Hypothalamus (tissue), 51 donors: ENCODE measurements at places on chromosomes 16 and 17.

DNA sequence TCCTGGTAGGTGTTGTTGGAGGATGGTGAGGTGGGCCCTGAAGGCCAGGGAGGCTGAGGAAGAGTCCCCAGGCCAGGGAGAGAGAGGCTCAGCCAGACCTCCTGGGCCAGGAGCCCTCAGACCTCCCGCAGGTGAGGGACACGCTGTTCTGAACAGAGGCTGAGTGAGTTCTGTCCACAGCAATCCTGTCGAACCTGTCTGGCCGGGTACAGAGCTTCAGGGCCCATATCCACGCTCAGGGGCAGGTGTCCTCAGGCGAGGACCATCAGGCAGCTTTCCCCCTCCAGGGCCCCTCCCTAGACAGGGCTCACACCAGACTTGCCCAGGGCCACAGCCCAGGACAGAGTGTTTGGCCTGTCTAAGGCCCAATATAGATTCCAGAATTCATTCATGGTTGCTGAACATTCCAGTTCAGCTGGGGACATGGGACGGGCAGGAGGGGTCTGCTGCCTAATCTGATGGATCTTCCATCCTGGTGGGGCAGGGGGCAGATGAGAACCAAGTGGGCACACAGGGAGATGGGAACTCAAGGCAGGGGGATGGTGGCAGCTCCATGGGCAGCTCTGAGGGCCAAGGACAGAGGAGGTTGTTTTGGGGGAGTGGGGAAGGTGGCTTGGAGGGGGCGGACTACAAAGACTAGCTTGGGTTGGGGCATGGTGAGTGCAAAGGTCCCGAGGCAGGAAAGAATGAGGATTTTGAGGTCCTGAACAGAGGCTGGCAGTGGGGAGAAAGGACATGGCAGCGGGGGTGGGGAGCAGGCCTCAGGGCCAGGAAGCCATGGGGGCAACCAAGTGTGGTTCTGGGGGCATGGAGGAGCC lies 23.4 kb upstream of the MPRIP start:
- DNase-seq: no peak

GRCh38 chr16:67396159-67397035 lies 3.1 kb upstream of the TPPP3 start:
- DNase-seq: no peak

DNA sequence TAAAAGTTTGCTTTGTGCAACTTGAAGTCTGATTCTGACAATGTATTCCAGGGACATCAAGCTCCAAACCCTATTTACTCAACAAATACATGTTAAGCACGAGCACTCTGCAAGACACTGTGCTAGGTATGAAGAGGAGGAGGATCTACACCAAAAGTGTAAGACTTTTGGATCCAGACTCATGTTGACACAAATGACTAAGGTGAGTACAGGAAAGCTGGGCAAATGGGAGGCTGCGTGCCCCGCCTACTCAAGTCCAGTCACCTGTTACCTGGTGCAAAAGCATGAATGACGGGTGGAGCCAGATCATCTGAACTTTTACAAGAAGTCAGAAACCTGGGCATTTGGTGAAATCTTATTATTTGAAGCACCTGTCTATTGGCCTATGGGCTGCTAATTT lies 120.7 kb downstream of the ABCC12 start:
- no peak for DNase-seq

DNA sequence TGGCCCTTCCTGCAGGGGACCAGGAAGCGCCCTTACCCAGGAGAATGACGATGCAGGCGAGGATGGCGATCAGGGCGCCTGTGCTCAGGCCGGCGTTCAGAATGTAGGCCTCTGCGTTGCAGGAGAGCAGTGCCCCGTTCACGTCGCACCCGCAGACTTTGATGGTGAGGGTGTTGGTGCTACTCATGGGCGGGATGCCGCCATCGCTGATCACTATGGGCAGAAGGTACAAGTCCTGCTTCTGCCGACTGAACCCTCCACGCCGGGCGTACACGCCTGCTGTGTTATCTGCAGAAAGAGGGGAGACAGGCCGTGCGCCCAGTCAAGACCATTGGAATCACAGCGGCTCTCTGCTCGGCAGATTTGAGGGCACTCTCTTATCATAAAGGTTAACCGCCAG lies 171.1 kb downstream of the CDH11 start:
- DNase-seq: no peak

DNA sequence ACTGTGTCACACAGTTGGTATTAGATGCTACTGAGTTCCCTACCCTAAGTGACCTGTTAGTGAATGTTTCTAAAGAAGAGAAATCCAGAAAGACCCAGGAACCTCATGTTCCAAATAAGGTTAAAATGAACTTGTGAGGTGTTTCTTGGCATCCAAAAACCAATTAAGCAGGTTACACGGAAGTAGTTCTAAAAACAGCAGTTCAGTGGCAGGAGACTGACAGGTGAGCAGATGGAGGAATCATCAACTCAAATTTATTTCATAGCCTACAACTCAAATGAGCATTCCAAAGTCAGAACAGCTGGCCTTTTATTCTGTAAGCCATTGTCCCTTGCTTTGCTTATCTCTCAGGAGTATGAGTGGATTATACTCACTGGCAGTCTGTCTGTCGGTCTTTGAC lies 188.3 kb downstream of the IRX3 start:
- DNase-seq: no peak

GRCh38 chr17:45437465-45438283 lies 5.0 kb upstream of the ARHGAP27 start:
- DNase-seq: no peak

GRCh38 chr16:50679676-50680555 lies 1.2 kb downstream of the SNX20 start:
- DNase-seq: no peak

DNA sequence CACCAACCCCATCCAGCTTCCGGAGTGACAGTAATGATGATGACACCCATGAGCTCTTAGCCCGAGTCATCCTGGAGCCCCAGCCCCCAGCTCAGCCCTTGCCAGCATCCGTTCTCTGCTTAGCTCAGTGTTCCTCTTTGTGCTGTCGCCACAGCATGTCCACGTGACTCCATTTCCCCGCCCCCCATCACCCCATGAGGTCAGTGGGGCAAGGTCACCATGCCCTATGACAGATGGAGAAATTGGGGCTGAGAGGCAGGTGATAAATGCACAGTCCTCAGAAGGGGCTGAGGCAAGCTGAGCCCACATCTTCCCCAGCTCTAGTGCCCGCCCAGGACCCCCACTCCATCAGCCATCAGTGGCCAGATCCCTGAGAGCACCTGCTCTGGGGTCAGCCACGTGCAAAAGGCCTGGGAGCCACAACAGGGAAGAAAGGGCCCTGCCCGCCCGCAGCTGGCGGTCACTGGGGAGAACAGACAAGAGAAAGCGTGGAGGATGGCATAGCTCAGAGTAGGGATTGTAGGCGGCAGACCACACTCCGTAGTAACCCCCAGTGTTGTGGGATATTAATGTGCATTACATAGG lies 17.1 kb downstream of the ITGB4 start:
- DNase-seq: no peak

- peak; percentile 2 for DNase-seq
Measured at GRCh38 chr16:46970089-46970488, 3.4 kb downstream of the DNAJA2 start.

- DNase-seq: no peak
Measured at GRCh38 chr17:40511136-40511535, 9.7 kb upstream of the TNS4 start.

GRCh38 chr17:59844884-59845594 lies 47.7 kb downstream of the TUBD1 start:
- DNase-seq: no peak

DNA sequence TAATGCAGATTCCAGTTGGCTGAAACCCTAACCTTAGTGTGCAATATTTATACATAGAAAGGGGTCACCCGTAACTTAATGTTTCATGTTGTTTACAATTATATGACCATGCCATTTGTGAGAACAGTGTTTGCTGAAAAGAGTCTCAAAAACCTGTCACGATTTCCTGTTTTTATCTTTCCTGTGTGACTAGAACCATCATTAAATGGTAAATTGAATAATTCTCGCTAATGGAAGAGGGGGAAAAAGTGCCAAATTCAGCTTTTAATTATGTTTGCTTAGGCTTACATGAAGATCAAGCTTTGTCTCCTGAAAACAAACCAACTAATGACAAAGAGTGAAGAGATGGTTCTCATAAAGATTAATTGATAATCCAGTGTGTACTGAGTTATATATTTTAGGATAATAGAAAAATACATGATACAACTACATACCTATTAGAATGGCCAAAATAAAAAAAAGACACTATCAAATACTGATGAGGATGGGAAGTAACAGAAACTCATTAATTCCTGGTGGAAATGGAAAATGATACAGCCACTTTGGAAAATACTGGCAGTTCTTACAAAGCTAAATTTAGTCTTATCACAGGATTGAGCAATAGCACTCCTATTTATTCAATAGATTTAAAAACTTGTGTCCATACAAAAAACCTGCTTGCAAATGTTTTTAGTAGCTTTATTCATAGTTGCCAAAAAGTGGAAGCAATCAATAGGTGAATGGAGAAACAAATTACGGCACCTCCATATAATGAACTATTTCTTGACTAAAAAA lies 141.7 kb downstream of the CDK5R1 start:
- DNase-seq: no peak

DNA sequence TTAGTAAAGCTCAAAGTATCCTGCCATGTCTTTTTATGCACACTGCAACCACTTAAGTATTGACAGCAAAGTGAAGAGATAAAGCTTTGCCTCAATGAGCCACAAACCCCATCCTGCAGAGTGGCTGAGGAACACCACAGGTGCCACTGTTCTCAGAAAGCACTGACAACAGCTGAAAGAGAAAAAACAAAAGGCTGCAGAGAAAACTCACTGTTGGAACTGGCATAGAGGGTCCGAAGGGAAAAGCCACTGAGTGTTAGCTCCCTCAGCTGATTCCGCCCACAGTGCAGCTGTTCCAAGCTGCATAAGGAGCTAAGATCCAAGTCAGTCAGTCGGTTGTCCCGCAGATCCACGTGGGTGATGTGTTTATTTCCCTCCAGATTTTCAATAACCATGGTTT lies 48.3 kb downstream of the PHLPP2 start:
- no peak for DNase-seq
